GOT3 (cell line): ENCODE measurements at places on chromosomes 3 and 15.

DNA sequence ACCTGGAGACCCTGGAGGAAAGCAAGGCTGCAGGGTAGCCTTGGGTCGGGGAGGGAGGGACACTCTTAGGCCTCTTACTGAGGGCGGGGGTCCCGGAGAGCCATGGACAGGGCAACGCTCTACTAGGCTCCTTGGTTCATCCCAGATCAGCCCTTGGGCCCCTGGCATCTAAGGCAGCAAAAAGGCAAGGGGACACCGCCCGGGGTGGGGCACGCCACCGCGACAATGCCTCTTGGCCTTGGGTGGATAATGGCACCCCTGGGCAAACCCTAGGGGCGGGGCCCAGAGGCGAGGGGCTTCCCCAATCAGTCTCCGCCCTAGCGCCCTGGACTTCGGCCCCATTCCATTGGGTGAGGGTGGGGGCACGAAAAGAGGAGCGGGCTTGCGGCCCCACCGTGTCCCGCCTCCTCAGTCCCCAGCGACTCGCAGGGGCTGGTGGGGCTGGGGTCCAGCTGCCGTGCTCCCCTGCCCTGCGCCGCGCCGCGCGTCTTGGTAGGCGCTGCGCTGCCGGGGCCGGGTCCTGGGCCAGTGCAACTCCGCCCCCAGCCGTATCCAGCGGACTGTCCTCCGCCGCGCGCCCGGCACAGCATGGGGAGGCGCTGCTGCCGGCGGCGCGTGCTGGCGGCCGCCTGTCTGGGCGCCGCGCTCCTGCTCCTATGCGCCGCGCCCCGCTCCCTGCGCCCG is at the start of gene CHST13:
CHST13 (plus strand) TSS at position 411 of the 684 bp plus-strand sequence; CDS start at position 589, 178 bp downstream.
- DNase-seq: no peak

GRCh38 chr3:88180398-88180999 is 30.7 kb downstream of the C3orf38 start:
- no peak for DNase-seq

DNA sequence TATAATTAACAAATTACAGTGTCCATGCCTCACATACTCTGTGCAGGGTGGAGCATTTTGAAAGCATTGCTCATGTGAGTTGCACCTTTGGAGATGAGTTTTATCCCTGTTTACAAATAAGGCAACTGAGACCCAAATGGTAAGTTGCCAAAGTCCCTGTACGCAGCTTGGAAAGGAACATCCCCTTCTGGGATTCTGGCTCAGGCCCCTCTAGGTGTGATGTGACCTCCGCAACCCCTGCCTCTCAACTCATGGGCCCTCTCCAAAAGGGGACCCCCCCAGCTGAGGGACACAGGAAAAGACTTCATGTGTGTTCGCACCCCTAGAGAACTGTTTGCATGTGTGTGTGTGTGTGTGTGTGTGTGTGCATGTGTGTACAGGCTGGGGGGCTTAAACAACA is 25.3 kb downstream of the PRR20G start:
- DNase-seq: no peak

DNA sequence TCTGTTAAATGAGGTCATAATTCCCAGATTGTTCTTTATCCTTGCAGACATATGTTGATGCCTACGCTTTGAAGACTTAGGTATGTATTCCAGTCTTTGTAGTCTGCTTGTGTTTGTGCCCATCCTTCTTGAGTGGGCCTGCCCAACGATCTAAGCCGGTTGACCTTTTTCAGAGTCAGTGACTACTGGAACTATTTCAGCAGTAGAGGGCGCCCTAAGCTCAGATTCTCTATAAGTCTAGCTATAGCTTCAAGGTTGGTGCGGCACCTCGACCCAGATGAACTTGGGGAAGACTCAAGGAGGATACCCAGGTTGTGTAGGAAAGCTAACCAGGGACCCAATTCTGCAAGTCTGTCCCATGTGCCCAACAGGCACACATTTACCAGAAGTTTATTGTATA is 228.8 kb upstream of the PPP2R3A start:
- no peak for DNase-seq

DNA sequence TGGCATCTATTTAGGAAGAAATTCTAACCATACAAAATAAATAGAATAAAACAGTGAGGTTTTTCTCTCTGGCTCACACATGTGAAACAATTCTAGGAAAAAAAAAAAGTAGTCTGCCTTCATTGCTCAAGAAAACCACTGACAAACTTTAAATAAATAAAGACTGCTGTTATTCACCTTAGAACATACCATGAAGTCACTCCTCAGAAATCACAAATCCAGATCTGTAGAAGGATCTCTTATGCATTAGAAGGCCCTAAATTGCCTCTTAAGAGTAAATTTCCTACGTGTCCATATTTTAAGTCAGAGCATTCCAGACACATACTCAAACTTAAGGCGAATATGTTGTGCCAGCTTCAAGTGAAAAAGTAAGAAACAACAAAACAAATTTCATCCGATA is 217.3 kb downstream of the ZIC4 start:
- no peak for DNase-seq

DNA sequence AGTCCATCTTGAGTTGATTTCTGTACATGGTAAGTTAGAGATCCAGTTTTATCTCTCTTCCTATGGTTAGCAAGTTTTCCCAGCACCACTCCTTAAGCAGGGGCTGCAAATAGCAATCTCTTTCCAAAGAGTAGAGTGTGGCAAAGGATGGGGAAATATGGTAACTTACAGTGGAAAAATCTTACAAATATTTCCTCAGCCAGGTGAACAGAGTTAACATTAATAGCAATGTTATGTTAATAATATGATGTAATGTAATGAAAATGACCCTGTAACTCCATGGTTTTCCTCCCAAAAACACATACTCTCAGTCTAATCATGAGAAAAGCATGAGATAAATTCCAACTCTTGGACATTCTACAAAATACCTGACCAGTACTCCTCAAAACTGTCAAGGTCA is 30.4 kb downstream of the FSIP1 start:
- no peak for DNase-seq

DNA sequence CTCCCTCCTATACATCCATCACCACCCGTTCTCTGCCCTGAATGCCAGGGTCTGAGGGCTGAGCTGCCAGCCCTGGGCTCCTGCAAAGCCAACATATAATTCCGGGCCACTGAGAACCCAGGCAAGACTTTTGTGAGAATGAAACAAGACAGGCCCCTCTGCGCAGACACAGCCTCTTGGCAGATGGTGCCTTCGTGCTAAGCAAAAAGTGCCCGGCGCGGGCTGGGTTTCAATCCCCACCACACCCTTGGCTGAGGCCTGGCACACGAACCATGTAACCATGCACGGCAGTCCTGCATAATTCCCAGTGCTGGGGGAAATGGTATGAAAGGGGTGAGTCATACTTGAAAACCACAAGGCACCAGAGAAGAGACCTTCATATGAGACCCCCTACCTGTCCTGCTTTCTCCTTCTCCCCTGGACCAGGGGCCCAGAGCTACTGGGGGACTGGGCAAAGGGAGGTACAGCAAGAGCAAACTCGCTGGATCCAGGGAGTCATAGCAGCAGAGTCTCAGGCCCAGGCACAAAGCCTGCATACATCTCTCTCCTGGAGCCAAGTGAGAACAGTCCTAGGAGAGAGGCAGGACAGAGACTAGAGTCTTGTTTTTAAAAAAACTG is 26.1 kb upstream of the LOXL1 start:
- no peak for DNase-seq

DNA sequence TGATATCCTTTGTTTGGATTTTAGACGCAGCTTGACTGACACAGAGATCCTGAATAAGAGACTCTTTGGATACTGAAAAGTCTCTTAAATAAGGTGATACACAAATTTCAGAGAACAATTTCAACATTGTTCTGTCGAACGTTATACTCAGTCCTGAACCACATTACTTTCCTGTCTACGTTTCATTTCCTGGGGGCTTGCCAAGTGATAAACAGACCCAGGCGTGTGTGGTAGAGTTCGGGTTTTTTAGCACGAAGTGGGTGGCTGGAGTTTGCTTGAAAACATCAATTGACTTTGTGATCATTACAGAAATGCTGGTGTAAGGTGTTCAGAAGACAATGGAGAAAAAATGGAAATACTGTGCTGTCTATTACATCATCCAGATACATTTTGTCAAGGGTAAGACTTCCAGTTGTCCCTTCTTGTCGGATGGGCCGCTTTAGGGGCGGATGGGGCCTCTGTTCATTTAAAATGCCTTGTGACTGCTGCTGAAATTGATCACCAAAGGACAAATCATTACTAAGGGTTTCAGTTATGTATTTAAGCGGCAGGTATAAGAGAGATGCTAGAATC is at the start of gene CD96:
CD96 (plus strand) TSS at position 287 of the 573 bp plus-strand sequence; CDS start at position 339, 52 bp downstream.
- DNase-seq: no peak

- DNase-seq: no peak
Observed at GRCh38 chr3:194483850-194484249, 3.0 kb downstream of the ATP13A3 start.

GRCh38 chr3:73784686-73785392 is 160.1 kb upstream of the PDZRN3 start:
- no peak for DNase-seq

DNA sequence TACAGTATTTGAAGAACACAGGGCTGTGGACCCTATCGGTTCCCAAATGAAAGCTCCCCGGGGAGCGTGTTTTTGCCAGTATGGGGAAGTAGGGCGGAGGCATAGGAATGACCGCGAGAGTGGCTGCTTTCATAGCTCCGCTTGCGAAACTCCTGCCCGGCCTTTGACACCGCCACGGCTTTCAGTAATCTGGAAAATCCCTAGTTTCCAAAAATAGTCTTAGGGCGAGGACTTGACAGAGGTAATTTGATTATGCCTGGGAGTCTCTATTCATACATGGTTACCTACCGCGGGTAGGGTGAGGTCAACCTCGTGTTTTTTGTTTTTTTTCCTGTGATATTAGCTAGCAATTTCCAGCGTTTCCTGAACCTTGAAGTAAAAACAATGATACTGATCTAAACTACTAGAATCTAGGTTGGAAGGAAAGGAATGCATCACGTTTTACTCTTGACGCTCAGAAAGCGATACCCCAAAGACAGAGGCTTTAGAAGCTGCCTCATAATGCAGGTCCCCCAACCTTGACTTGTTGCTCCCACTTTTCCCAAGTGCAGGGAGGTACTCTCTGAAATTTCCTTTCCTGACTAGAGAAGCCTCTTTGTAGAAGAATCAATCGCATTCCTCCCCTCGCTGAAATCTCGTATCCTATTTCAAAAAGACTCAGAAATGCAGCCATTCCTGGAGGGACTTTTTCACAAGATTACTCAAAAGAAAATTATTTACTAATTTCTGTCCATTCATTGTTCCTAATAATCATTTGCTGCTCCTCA is 894 bp upstream of the CCNL1 start:
- DNase-seq: peak; percentile 85

DNA sequence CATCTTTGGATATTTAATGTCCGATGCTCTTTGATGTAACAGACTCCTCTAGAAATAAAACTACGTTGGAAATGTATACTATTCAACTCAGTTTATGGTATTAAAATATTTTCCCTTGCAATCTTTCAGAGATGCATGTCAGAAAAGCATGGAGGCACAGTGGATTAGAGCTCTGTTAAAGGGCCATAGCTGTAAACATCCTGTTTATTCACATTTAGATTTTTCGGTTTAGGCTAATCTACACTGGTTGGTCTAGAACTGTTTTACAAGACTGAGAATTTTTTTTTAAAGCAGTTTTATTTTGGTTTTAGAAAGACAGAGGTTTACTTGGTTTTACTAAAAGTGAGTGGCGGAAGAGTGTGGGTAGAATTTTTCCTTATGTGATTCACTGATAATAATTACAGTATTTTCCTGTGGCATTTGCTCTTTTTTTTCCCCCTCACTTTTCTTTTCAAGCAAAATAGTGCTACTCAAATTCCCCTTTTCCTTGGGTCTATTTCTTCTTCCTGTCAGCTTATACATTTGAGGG is 132.1 kb downstream of the IL1RAP start:
- DNase-seq: no peak

- DNase-seq: no peak
Observed at GRCh38 chr3:193874997-193875593, 260.9 kb upstream of the HES1 start.

DNA sequence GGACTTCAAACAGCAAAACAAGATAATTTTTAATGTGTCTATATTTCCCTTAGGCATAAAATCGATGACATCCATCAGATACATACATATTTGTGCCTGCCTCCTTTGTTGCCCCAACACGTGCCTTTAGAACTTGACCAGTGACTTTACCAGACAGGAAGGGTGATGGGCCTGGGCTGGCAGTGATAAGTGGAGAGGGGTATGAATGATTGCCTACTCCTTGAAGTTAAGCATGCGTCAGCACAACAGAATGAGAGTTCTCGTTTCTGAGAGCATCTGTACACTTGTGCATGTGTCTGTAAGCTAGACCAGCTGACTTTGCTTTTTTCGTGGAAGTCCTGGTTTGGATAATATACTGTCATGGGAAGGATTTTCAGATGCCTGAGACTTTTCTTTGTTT is 54.9 kb upstream of the COL6A6 start:
- no peak for DNase-seq

GRCh38 chr3:525415-525814 is 328.9 kb downstream of the CHL1 start:
- no peak for DNase-seq

- no peak for DNase-seq
Observed at GRCh38 chr3:55910543-55910942, 423.4 kb upstream of the WNT5A start.

DNA sequence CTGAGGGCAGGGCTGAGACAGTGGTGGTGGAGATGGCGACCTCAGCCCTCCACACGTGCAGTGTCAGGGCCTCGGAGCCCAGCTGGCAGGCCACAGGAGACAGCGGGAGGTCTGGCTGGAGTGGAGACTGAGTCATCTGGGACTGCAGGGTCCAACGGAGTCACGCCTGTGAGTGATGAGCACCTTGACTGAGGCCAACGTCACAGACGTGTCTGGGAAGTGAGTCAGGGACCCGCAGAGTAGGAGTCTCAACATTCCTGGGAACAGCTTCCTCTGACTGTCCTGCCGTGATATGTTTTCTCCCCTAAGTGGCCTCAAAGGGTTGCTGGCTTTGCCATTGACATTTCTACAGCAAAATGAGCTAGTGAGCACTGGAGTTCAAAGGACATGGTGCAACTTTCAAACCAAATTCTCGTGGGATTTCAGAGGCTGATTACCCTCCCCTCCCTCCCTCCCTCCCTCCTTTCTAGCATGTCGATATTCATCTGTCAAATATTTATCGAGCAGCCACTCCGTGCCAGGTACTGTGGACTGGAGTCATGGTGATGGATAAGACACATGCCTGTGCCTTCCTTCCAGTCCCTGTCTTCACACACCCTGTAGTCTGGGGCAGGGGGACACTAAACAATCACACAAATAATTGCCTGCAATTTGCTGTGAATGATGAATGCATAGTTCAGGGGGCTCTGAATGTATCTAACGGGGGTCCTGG is 53.3 kb upstream of the AMOTL2 start:
- peak; percentile 89 for DNase-seq
